CD4-positive, alpha-beta T cell treated with Interleukin-4 for 1 hour (primary cell): ENCODE measurements at places on chromosomes 12 and 14.

GRCh38 chr12:2212537-2212936 is 159.8 kb downstream of the CACNA1C start:
- DNase-seq = no peak

GRCh38 chr14:76720382-76720813 is 40.9 kb upstream of the VASH1 start:
- no peak for DNase-seq

DNA sequence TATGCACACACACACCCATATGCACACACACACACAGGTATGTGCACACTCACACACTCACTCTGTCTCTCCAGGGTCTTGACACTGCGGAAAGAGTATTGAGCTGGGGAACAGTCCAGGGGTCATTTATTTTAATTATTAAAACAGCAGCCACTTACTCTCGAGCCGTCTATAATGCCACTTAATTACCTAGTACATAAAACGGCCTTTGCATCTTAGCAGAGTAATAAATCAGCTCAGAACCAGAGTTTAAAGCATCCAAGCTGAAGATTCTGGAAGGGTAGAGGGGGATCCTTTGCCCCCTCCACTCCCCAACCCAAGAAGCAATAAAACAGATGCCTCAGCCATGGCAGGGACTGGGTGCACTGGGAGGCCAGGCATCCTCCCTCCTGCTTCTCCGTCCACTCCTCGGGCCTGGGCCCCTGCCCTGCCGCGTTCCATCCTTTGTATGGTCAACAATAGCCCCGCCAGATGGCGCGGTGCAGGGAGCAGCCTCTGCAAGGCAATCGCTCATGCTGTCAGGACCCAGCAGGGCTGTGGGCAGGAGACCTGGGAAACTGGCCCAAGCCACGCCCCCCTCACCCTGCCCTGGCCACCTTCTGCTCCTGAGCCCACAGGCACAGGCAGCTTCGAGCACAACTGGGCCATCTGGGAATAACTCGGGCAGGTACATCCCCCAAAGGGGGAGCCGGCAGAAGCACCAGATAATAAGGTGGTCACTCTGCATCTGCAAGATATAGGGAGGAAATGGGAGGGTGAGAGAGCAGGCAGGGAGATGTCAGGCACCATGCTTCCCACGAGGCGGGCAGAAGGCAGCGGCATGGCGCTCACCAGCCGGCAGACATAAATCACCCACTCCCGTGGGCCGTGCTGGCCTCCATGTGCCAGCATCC is 40.9 kb downstream of the CCDC85C start:
- no peak for DNase-seq

- no peak for DNase-seq
Observed at GRCh38 chr12:4996714-4997113, 47.0 kb upstream of the KCNA5 start.
